ENCODE measurements at places on chromosomes 1 and 21.

- DNase-seq, result no peak
Measured at GRCh38 chr1:27166351-27166802, 11.5 kb upstream of the SLC9A1 start.

GRCh38 chr1:22168412-22168973 lies 25.6 kb upstream of the WNT4 start:
- DNase-seq, result no peak

DNA sequence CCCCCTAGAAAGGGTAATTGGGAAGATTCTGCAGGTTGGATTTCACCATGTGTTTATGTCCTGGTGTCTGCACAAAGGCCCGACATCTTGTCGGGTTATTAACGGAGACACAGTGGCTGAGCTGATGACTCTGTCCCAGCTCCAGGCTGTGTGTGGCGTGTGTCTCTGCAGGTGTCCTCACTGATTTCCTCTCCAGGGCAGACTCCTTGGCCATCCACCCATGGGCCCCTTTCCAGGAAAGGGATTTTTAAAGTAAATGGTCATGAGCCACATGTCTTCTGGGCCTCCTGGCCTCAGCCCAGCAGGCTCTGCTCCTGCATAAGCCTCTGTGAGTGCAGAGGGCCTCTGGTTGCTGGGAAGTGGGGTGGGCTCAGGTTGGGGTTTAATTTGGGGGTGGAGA lies 418.7 kb upstream of the VAMP3 start:
- no peak for DNase-seq

DNA sequence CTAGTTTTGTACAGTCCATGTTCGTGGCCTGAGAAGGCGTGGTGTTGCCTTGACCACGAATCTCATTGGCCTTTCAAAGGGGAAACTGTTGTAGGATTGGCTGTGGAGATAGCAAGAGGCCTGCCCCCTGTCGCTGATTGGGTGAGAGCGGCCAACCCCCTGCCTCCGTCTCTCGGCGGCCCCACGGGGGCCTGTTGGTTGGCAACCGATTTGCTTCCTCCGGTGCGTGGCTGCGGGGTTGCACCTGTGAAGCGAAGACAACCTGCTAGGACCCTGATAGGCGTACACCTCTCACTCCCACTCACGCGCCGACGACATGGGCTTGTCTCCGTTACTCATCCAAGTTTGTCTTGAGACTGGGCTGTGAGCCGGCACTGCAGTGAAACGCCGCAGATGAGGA lies at the start of gene UBE2U:
Gene UBE2U (plus strand): TSS at position 204 of the 400 bp plus-strand sequence. CDS start 428 bp downstream, outside the sequence.
- no peak for DNase-seq

GRCh38 chr1:25094229-25094628 lies 138.1 kb downstream of the SYF2 start:
- DNase-seq, result no peak

- DNase-seq, result no peak
Measured at GRCh38 chr1:4796161-4797015, 142.0 kb downstream of the AJAP1 start.

DNA sequence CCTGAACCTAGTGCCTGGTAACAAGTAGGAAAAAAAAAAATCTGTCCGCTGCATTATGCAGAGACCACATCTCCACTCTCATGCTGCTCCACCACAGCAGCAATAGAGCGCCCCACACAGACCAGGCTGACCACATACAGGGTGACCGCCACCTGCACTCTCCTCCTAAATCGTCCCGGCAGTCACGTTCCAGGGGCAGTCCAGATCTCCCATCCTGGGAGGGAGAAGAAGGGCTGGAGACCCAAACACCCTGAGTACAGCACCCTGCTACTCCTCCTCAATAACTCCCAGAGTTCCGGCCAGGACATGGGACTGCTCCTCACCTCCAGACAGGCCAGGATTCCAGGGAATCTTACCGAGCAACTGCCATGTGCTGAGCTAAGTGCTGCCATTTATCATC lies 15.3 kb downstream of the URB1 start:
- DNase-seq, result no peak

GRCh38 chr1:239835946-239836440 lies 255.7 kb upstream of the FMN2 start:
- no peak for DNase-seq

GRCh38 chr1:25554886-25555752 lies 11.7 kb downstream of the LDLRAP1 start:
- no peak for DNase-seq

- no peak for DNase-seq
Measured at GRCh38 chr1:239943761-239944160, 147.9 kb upstream of the FMN2 start.

GRCh38 chr1:230174041-230174440 lies 107.0 kb downstream of the GALNT2 start:
- DNase-seq, result no peak

GRCh38 chr1:2097386-2098300 lies 47.4 kb downstream of the PRKCZ start:
- DNase-seq, result no peak

GRCh38 chr1:93779540-93780165 lies 98.0 kb upstream of the BCAR3 start:
- peak; percentile 89 for DNase-seq

DNA sequence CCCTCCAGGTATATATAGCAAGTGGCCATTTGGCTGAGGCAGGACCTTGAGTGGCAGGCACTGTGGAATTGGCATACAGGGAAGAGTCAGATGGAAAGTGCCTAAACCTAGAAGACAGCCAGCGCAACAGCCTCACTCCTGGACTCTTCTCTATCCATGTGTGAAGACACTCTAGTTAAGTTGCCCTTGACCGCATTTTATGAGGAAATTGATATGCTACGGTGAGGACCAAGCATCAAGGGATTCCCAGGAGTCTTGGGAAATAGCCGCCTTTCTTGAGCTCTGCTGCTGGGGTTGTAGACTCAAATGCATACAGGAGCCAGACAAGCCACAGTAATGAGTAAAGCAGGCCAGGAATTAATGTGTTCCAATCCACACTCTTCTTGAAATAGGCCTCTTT lies 145.9 kb upstream of the KAZN start:
- no peak for DNase-seq

- no peak for DNase-seq
Measured at GRCh38 chr1:228465141-228465540, 22.0 kb upstream of the RNF187 start.

DNA sequence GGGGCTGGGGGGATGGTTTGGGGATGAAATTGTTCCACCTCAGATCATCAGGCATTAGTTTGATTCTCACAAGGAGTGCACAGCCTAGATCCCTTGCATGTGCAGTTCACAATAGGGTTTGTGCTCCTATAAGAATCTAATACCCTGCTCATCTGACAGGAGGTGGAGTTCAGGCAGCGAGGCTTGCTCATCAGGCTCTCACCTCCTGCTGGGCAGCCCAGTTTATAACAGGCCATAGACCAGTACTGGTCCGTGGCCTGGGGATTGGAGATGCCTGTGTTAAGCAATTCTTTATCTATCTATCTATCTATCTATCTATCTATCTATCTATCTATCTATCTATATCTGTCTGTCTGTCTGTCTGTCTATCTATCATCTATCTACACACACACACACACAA lies 525.3 kb upstream of the DAB1 start:
- no peak for DNase-seq

- DNase-seq, result peak; percentile 88
Measured at GRCh38 chr1:67532452-67533216, 102.4 kb upstream of the SERBP1 start.

DNA sequence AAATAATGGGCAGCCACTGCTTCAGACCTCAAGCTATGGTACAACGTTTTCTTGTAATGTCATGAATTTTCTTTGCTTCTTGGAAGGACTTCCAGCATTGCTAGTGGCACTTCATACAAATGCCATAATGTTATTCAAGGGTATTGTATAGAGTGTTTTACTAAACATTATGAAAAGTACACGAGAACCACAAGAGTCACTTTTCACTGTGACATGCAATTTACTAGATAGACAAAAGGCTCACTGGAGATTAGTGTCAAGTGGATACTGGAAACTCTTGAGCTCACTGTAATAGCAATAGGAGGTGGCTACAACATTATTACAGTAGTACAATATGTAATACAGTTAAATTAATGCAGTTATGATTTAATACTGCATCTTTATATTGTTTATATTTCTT lies 5.3 kb upstream of the OLFM3 start:
- DNase-seq, result no peak

DNA sequence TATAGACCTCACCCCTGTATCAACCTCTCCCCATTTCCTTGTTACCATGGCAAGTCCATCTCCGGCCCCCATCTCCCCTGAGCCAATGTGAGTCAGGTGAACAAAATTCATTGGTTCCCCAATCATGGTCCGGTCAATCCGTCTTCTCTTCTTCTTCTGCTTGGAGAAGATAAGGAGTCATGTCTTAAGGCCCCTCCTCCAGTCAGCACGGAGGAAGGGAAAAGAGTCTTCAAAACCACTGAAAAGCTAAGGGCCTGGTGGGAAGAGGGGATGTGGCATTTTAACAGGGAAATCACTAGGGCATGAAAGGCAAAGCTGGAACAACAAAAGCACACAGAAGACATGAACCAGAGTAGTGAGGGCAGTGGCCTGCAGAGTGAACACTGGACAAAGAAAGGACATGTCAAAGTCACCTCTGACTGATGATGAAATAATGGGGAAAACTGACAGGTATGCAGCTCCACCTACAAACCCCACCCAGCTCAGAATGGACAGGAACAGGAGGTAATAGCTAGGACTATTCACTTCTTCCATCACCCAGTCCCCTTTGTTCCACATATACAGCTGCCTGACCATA lies 4.4 kb downstream of the CDC42SE1 start:
- no peak for DNase-seq

- no peak for DNase-seq
Measured at GRCh38 chr21:45780647-45781046, 137.1 kb downstream of the PCBP3 start.

DNA sequence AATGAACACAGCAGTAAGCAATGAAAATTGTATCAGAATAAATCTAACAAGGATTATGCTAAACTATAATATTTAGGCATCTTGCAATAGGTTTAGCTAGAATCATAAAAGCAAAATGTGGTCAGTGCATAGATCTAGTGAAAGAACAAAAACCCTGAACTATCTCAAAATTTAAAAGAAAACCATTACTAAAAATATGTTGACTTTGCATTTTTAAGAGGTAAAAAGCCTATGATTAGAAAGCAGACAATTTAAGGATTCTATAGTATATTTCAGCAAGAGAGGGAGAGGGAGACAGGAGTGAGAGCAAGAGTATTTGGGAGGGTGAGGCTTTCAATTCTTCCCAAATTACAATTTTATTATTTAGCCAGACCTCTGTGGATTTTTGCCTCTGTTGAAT lies 219.4 kb downstream of the TTLL7 start:
- no peak for DNase-seq

DNA sequence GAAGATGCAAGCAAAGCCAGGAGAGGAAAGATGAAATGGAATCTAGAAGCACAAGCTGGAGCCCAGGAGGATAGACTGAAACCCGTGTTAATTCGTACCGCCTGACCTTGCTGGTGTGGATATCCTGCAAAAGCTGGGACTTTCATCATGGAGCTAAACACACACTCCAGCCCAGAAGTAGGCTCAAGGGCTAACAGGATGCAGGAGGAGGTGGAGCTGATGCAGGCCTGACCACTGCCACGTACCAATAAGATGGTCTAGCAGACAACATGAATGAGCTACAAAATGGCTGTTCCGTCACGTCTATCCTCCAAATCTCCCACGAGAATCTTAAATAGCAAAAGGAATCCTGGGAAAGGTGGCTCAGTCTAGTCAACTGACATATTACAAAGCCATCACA lies 270.3 kb downstream of the SDCCAG8 start:
- DNase-seq, result no peak

GRCh38 chr1:228734881-228735801 lies at the start of gene RHOU:
Gene RHOU (plus strand): TSS chr1:228735479. CDS start chr1:228735743, 264 bp downstream.
- peak; percentile 27 for DNase-seq

Measured in astrocyte of the spinal cord (primary cell).